ENCODE measurements at places on chromosomes 6 and 20.

DNA sequence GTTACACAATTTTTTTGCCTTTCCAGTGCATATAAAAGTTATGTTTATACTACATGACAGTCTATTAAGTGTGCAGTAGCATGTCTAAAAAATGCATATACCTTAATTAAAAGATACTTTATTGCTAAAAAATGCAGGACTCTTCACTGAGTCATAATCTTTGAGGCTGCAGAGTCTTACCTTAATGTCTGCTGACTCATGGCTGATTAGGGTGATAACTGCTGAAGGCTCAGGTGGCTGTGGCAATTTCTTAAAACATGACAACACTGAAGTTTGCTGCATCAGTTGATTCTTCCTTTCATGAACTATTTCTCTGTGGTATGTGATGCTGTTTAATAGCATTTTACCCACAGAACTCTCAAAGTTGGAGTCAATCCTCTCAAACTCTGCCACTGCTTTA, 19.1 kb downstream of the ZSCAN23 start:
- no peak for DNase-seq

- DNase-seq: no peak
These were observed 49.5 kb upstream of the TFAP2D start for GRCh38 chr6:50663806-50664205.

DNA sequence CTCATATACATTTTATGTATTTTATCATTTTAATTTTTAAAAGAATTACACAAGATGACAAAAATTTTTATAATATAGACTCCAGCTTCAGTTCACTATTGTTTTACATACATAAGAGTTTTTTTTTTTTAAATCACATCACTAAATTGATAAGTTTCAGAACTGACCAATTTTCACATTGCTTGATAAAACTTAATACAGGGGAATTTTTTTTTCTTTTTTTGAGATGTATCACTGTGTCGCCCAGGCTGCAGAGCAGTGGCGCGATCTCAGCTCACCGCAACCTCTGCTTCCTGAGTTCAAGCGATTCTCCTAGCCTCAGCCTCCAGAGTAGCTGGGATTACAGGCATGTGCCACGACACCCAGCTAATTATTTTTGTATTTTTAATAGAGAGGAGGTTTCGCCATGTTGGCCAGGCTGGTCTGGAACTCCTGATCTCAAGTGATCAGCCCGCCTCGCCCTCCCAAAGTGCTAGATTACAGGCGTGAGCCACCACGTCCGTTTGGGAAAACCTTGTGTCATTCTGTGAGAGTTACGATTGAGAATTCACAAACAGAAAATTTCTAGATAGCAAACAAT, 36.6 kb upstream of the BTN3A2 start:
- no peak for DNase-seq

DNA sequence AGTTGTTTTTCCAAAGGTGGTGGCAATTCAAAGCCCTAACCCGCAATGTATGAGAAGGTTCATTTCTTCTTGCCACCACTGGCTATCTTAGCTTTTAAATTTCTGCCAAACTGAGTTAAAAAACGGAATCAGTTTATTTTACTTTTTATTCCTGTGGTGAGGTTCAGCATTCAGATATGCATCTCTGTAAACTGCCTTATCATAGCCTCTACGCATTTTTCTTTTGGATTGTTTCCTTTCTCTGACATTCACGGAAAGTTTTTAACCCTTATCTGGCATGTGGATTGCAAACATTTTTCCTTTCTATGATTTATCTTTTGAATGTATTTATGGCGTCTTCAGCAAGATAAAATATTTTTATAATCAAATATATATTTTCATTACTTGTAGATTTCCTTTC, 37.7 kb downstream of the AK9 start:
- no peak for DNase-seq

DNA sequence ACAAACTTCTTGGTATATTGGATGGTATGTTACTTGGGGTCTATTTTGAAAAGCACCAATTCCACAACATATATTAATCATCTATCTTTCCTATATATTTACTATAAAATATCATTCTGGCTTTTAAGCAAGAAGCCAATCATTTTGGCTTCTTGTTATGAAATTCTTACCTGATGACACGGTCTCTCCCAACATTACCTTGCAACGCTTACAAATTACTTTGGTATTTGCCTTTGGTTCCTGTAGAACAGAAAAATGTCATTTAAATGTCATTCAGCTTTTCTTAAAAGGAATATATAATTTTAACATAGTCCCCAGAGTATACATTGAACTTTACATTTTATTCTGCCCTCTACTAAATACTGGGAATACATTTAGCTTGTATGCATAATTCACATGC, 27.4 kb downstream of the UBE3D start:
- no peak for DNase-seq

GRCh38 chr6:28215425-28215824, 9.7 kb upstream of the ZSCAN9 start:
- no peak for DNase-seq

DNA sequence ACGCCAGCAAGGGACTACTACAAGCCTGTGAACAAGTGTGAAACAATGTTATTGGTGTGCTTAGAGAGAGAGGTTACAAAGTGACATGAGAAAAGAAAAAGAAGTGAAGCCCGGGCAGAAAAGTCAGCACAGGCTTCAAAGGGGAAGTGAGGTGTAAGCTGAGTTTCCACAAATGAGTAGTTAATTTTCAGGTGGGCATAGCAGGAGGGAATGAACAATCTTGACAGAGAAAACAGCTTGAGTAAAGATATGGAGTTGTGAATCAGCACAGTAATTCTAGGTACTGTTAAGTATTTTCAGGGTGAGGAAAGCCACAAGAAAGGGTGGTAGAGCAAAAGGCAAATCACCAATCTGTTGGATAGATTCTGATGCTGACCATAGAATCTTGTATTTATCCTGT, 4.3 kb downstream of the KCNQ5 start:
- no peak for DNase-seq

DNA sequence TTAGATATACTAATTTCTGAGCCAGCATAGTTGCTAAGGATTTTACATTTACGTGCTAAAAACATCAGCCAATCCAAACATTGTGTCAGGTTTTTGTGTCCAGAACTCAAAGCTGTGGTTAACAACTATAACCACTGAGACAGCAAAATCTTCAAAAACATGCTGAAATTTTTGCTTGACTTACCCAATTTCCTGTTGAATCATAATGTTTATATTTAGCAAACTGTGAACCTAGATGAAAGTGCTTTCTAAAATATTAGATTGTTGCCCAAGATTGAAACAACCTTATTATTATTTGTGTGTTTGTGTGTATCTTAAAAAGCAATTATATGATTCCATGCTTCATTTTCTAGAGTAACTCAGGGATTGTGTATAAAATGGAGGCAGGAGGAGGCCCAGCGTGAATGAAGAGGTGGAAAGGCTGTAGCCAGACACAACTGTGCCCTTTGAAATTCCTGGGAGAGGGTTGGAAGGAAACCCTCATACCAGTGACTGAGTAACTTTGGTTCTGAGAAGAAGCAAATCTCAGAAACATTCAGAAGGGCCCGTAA, 48.0 kb downstream of the ARMC2 start:
- no peak for DNase-seq

- no peak for DNase-seq
These were observed 126.8 kb downstream of the SNX5 start for GRCh38 chr20:17841751-17842215.

DNA sequence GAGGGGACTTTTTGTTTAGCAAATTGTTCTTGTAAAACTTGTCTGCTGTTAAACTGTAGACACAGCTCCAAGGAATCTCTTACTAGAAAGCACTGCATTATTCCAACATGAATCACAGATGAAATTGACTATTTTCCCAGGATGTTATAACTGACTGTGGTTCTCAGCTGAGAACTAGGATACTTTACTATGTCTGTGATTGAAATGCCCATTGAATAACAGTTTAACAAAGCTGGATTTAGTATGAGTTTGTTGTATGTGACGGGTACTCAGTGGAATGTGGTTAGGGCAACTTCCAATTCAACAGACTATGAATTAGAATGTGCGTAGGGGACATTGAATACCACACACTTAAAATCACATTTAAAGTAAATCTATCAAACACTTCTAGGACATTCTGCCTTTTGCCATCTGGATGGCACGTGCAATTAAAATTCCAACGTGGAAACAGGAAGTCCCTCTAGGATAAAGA, 193.4 kb upstream of the PREP start:
- no peak for DNase-seq

DNA sequence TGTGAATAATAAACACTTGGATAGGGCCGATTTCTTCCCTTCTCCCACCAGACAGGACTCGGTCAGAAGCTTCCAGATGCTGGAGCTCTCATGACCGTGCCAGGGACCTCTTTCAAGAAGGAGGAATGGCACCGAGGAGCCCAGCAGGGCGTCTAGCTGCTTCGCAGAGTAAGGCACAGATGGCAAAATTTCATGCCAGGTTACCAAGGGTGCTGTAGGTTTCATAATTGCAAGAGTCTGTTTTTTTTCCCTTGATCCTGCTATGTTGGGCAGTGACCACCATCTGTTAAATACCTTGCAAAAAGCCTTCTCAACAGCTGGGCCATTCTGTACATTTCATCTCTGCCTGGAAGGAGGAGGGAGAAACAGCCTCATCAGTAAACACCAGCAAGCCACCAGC, 111.8 kb downstream of the EDN3 start:
- DNase-seq: no peak

GRCh38 chr6:25017932-25018567, 82.3 kb upstream of the RIPOR2 start:
- DNase-seq: peak; percentile 30

- no peak for DNase-seq
These were observed 164.1 kb downstream of the TBXT start for GRCh38 chr6:166003569-166003968.

DNA sequence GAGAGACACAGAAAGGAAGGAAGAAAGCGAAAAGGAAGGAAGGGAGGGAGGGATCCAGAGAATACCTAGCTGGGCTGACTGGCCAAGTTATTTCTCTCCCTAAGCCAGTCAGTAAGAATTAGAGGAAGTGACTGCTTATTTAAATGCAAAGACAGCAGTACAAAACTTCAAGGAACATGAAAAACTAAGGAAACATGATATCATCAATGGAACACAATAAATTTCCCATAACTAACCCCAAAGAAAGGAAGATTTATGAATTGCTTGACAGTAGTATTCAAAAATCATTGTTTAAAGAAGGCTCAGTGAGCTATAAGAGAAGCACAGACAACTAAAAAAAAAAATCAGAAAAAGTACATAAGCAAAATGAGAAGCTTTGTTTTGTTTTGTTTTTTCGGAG, 252.3 kb upstream of the SASH1 start:
- DNase-seq: no peak

DNA sequence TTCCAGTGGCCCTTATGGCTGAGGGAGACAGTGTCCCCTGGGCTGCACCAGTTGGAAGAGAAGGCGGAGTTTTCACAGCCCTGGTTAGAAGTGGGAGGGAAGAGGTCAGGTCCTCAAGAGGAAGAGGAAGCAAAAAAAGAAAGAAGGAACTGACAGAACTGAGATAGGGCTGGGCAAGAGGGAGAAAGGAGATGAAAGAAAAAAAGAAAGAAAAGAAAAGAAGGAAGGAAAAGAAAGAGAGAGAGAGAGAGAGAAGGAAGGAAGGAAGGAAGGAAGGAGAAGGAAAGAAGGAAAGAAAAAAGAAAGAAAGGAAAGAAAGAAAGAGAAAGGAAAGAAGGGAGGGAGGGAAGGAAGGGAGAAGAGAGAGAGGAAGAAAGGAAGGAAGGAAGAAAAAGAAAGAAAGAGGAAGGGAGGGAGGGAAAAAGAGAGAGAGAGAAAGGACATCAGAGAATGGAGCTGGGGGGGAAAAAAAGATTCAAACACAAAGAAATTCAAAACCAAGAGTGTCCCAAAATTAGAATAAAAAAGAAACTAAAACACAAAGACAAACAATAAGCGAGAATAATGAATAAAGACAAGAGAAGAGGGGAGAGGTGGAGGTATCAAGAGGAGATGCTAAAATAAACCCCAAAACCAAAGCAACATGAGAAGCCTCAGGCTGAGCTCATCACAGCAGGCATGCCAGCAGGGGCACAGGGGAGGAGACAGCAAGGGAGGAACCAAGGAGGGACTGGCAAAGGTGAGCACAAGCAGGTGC, 5.3 kb upstream of the FUCA2 start:
- DNase-seq: no peak

- DNase-seq: no peak
These were observed 12.0 kb downstream of the ZFP64 start for GRCh38 chr20:52179331-52180179.

GRCh38 chr6:145863366-145863765, 48.8 kb upstream of the FBXO30 start:
- DNase-seq: no peak

GRCh38 chr20:47805951-47806350, 20.7 kb upstream of the SULF2 start:
- no peak for DNase-seq

DNA sequence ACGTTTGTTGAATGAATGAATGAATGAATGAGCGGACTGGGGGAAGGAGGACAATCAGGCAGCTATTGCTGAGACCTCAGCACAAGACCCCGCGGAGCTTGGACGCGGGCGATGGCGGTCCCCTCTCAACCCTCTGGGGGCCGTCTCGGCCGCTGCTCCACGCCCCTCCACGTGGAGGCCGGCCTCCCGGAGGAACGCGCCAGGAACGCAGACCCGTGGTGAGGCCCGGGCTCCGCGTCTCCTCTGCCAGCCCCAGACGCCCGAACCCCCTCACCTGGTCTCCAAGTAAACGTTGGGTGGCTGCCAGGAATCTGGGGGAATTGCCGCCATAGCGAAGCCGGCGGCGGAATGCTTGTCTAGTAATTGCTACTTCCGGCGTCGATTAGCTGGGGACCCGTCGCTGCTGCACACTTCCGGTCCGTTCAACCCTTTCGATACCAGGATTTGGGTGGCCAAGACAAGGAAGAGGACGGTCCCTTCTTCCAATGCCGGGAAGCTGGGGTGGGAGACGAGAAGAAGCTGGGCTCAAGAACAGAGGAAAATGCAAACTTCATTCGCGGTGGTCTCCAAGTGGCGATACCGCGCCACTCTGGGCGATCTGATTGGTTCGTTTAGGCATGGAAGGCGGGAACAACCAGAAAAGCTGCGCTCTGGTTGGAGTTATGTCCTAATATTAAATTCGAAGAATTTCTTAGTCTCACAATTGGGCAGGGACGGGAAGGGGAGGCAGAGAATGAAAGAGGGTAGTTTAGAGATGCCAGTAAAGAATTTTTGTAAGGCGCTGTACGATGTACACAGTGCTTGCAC, at the start of gene PPIL1:
Gene PPIL1 (minus strand): TSS at position 361 of the 807 bp plus-strand sequence. CDS start 31 bp downstream, at position 330.
- DNase-seq: peak; percentile 100

- DNase-seq: no peak
These were observed 49.9 kb downstream of the CDH4 start for GRCh38 chr20:61301711-61302525.

DNA sequence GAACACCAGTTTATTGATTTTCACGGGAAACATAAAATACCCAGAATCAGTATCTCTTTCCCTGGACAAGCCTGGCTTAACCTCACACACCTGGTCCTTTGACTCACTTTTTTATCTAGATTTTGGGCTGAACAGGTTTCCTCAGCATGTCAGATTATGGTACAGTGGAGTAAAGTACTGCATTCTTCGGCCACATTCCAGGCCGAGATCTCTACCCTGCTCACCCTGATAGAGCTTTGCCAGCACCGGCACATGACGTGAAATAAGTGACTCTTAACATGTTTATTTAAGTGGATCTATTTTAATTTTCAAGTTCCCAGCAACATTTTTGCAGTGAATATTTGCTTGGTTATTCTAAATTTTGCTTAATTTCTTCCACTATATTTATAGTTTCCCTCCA, 79.0 kb upstream of the POPDC3 start:
- no peak for DNase-seq

- DNase-seq: no peak
These were observed 17.8 kb upstream of the TAGAP start for GRCh38 chr6:159062564-159062945.

- DNase-seq: no peak
These were observed 49.1 kb upstream of the UBR2 start for GRCh38 chr6:42514745-42515144.

- DNase-seq: peak; percentile 85
These were observed 1.2 kb downstream of the SLC2A4RG start for GRCh38 chr20:63740627-63741353.
